ENCODE measurements at places on chromosomes 1 and 21. TPM values are rescaled to one million over a fixed set of nuclear protein-coding genes. Genes with fewer than 3 reads are reported as not detected.

GRCh38 chr1:59596432-59596831, 218.3 kb upstream of the HOOK1 start:
- no peak overlapping the region for H3K4me3 ChIP-seq
- H3K4me1 ChIP-seq: peaks cover 22% of the 10 kb centered on the region
- no peak for DNase-seq
- peak overlapping the region; percentile 72 for H3K27ac ChIP-seq

- no peak overlapping the region for H3K4me3 ChIP-seq
- no peaks in the 10 kb centered on the region for H3K27me3 ChIP-seq
- H3K27ac ChIP-seq: no peak overlapping the region
- H3K36me3 ChIP-seq: peaks cover 19% of the 10 kb centered on the region
- no peak for DNase-seq
Observed at GRCh38 chr1:155479205-155479604, 83.4 kb downstream of the ASH1L start.

DNA sequence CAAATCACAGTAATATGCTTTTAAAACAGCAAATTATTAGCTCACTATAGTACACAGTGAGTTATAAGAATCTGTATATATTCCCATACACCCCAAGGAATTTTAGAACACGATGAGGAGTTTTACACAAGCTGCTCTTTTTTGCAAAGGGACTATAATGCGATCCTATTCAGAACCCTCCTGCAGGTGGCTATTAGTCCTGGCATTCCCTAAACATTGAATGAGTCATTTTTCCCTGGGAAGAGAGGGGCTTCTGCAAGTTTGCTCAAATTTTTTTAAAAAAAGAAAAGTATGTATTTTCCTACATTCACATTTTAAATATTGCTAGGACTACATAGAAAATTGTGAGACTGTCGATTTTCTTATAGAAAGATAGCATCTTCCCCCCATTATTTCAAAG, 106.3 kb downstream of the COL11A1 start:
- no peak for DNase-seq
- no peak overlapping the region for H3K27ac ChIP-seq
- H3K4me1 ChIP-seq: no peaks in the 10 kb centered on the region
- no peaks in the 10 kb centered on the region for H3K36me3 ChIP-seq

Gene MAP3K21
- total RNA-seq: 10.7 TPM

Gene OR2L2
- not detected for total RNA-seq

DNA sequence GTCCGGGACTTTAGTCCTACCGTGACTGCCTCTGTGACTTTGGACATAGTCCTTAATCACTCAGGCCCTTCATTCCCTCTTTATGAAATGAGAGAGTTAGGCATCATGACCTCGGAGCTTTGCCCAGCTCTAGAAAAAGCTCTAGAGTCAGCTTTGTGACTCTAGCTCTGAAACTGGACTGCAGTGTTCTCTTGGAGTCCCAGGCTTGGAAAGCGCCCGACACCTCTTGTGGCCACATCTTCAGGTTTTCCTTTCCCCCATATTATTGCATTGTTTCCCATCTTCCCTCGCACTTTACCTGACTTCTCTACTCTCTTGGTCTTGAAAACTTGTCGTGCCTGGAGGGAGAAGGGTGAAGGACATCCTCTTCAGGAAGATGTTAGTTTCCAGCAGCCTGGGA, 12.5 kb upstream of the AMIGO1 start:
- DNase-seq: no peak
- no peaks in the 10 kb centered on the region for H3K4me1 ChIP-seq
- no peak overlapping the region for H3K27ac ChIP-seq
- no peak overlapping the region for H3K4me3 ChIP-seq
- H3K36me3 ChIP-seq: no peaks in the 10 kb centered on the region

DNA sequence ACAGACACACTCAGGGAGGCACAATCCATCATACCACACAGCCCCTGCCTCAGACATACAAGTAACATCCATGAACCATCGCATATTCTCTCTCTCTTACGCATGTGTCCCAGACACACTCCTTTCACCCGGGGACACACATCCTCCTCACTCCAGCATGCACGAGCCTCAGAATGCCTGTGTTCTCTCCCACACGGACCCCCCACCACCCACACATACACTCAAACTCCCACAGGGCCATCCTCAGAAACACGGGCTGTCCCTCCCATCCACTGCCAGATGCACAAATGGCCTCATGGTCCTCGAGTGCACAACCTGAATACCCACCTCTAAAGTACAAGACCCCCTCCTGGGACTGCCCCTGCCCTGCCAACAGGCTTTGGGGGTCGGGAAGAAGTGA, 2.2 kb upstream of the C1QC start:
- peaks cover 31% of the 10 kb centered on the region for H3K27me3 ChIP-seq
- H3K4me1 ChIP-seq: peaks cover 5% of the 10 kb centered on the region
- no peak overlapping the region for H3K27ac ChIP-seq

- no peaks in the 10 kb centered on the region for H3K27me3 ChIP-seq
- H3K4me3 ChIP-seq: no peak overlapping the region
- peak overlapping the region; percentile 77 for H3K27ac ChIP-seq
- H3K4me1 ChIP-seq: peaks cover 63% of the 10 kb centered on the region
- no peak for DNase-seq
Observed at GRCh38 chr1:112699425-112700144, 7.3 kb downstream of the RHOC start.

Gene ZSWIM5
- 1.9 TPM for total RNA-seq

DNA sequence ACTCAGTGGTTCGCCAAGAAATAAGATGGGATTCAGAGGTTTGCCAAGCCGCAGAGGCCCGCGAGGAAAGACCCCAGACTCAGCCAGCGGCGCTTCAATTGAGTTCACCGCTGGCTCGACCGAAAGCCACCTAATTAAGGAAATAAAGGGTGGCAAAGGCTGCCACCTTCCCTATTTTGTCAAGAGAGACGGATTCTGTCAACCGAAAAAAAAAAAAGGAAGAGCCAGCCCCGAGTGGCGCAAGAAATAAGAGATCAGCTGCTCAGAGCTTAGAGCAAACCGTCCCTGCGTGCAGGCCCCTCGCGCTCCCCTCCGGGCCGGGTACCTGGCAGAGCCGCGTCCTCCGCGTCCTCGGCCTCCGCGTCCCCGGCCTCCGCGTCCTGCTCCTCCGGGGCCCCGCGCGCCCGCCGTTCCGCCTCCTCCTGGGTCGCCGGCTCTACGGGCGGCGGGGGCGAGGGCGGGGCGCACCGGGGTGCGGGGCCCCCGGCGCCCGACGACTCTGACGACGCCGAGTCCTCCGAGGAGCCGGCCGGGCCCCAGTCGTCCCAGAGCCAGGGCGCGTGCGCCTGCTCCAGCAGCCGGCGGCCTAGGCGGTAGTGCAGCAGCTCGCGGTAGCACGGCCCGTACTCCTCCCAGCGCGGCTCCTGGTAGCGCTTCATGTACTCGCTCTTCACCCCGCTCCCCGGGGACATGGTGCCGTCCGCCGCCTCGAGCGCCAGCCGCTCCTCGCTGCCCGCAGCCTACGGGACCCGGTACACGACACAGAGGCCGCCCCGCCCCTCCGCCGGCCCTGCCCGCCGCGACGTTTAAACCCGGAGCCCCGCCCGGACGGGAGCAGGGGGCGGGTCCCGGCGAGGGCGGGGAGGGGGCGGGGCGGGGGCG, 832 bp downstream of the CCSAP start:
- H3K4me3 ChIP-seq: peak overlapping the region; percentile 70
- DNase-seq: peak; percentile 84
- H3K4me1 ChIP-seq: peaks cover 41% of the 10 kb centered on the region

DNA sequence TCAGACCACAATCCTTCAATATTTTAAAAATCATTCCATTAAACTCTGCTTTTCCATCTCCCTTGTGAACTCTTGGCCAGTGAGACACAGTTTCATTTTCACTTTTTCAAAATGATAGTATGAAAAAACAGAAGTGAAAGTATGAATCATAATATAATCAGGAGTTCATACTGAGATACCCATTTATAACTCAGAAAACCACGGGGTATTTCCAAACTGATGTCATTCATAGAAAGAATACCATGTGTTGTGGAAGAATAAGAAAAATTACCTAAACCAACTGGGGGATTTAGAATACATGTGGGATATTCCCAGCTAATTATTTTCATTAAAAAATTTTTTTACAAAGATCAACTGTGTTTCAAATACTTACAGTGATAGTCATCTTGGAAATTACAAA, 149.9 kb downstream of the MRPL39 start:
- H3K27ac ChIP-seq: no peak overlapping the region
- H3K4me3 ChIP-seq: no peak overlapping the region
- no peaks in the 10 kb centered on the region for H3K36me3 ChIP-seq
- H3K4me1 ChIP-seq: peaks cover 8% of the 10 kb centered on the region
- DNase-seq: no peak

GRCh38 chr21:26570203-26570602, 2.9 kb downstream of the CYYR1 start:
- no peak overlapping the region for H3K4me3 ChIP-seq
- H3K36me3 ChIP-seq: no peaks in the 10 kb centered on the region
- H3K27me3 ChIP-seq: peaks cover 8% of the 10 kb centered on the region
- peaks cover 9% of the 10 kb centered on the region for H3K4me1 ChIP-seq
- H3K27ac ChIP-seq: peak overlapping the region; percentile 44
- DNase-seq: no peak
